ENCODE measurements at places on chromosomes 2 and 18. TPM values are rescaled to one million over a fixed set of nuclear protein-coding genes. Genes with fewer than 3 reads are reported as not detected.

The RBM44 gene
- total RNA-seq, result 0.18 TPM

GRCh38 chr18:66727991-66728390 is 124.1 kb upstream of the CDH19 start:
- no peak for DNase-seq

DNA sequence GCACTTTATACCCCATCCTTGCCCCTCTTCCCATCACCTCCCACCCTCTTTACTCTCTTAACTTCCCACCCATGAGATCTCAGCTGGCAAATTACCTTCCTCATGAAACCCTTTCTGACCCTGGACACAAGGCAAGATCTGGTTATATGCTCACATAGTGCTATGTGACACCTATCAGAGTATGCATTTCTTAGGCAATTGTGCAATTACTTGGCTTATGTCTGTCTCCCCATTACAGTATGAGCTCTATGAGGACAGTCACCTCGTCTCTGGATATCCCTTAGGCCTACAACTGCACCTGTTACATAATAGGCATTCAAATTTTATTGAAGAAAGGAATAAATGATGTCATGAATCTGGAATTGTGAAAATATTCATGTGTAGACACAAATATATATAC is 91.4 kb downstream of the ZNF385B start:
- DNase-seq, result no peak

The MBP gene
- 1.4 TPM for total RNA-seq

DNA sequence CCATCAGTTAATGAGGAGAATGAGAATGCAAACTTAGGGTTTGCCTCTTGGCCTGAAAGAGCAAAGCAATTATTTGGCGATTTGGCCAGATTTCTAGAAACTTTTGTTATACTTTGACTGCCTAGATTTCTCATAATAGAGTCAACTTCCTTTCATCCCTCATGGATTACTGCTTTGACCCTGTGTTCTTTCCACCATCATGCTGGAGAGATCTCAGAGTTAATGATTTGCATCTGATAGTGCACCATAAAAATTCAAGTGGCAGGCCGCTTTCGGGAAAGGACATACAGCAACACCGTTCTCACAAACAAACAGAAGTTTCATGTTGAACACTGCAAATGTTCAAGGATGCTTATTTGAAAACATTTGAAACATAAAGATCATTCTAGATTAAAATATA is 143.7 kb upstream of the ZFP36L2 start:
- no peak for DNase-seq

The HEATR5B gene
- total RNA-seq, result 17.9 TPM

The CTLA4 gene
- not detected for total RNA-seq

DNA sequence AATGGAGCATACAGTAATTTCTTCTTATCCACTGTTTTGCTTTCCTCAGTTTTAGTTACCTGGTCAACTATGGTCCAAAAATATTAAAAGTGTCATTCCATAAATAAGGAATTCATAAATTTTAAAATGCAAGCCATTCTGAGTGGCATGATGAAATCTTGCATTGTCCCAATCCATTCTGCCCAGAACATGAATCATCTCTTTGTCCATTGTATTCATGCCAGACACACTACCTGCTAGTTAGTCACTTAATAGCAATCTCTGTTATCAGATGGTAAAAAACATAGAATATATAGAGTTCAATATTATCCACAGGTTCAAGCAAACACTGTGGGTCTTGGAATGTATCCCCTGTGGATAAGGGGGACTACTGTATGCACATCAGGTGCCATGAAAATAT is 872.2 kb upstream of the NXPH2 start:
- no peak for DNase-seq

GRCh38 chr2:163709270-163709669 is 26.5 kb downstream of the FIGN start:
- no peak for DNase-seq

The DPP10 gene
- not detected for total RNA-seq

DNA sequence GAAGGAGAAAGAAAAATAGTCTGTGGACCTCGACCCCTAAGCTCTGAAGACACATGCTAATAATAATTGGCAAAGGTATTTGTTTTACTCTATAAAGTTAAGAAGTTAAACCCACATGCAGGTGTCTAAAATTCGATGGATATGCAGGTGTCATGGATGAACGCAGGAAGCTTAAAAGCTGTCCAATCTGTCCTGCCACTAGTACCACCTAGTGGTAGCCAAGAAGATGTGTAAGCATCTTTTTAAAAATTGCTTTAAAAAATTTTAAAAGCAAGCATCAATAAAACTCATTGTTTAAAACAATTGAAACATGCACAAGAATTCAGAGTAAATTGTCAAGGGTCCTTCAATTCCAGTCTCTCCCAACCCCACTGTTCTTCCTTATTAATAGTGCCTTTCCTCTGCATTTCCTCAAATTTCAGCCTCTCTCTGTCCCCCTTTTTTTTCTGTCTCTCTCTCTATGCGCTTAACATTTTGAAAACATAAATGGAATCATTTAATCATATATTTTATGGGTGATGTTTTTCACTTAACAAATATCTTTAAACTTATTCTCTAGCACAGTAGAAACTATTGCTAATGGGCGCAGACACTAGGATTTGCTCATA is 30.6 kb upstream of the PPP3R1 start:
- DNase-seq, result peak; percentile 61

DNA sequence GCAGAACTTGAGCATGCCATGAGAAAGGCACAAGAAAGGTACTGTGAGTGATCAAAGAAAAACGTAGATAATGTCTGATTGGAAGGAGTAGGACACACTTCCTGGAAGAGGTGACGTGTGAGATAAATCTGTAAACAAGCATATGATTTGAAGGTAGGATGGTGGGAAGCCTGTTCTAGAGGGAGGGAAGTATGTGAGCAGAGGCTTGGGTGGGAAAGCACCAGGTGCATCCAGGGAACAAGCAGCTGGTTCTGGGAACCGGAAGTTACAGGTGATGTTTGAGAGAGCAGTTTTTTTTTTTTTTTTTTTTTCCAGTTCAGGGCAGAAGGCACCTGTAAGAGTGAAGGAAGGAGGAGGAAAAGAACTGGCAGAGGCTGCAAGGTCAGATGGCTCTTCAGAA is 116.6 kb upstream of the EFEMP1 start:
- no peak for DNase-seq

DNA sequence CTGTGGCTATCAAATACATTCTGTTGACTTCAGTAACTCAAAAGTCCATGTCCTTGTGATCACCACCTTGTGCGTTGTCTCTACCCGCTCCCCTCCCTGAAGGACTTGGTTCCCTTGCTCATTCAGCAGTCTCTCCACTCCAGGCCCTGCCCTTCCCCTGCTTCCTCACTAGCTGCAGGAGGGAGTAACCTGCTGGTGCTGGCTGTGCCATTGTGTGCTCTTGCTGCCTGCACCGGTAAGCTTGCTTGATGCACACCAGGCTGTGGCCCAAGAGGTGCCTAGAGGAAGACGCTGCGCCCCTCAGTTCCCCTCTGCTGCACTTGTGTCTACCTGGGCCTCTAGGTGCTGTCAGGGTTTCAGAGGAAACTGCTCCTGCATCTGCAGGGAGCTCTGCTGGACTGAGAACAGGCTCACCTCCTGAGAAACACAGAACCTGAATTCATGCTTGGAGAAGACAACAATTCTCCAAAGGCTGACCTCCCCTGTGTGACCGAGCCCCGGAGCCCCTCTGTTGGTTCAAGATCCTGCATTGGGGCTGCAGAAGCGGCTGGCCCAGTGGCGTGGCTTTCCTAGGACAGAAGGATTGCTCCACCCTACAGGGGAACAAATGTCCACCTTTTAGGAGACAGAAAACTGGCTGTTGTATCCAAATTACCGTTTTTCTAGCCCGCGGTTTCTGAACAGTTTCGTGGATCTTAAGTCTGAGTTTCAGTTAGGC is 33.6 kb downstream of the PTPRM start:
- no peak for DNase-seq

The FABP1 gene
- total RNA-seq, result not detected

The VAMP5 gene
- total RNA-seq, result 27.8 TPM

The HOXD8 gene
- not detected for total RNA-seq

GRCh38 chr2:98736464-98736889 is 5.5 kb upstream of the MGAT4A start:
- DNase-seq, result no peak

The TMEM198 gene
- 0.18 TPM for total RNA-seq

Measured in IMR-90 (cell line).